ENCODE measurements at places on chromosomes 5 and 9.

DNA sequence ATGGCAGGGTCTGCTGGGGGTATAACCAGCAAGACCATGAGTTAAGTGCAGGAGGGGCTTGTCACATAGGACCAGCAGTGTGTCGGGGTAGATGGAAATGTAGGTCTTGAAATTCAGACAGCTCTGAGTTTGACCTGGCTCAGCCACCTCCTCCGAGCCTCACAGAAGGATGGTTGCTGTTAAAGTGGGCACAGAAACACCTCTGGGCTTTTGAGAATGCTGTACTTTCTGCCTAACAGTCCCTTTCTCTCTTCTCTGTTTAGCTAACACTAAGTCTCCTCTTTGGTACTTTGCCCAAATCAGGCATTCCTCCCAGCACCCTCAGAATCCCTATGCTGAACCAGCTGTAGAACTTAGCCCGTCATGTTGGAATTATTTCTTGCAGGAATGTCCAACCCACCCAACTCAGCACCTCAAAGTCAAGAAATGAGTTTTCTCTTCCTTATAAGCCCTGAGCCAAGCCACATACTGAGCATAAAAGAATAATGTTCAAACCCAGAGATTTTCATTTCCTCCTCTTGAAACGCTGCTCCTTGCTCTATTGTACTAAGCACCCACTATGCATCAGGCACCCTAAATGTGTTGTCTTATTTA lies 41.7 kb upstream of the MATR3 start:
- no peak for DNase-seq
- no peaks in the 10 kb centered on the region for H3K4me1 ChIP-seq
- no peak overlapping the region for H3K27ac ChIP-seq
- no peaks in the 10 kb centered on the region for H3K36me3 ChIP-seq
- no peaks in the 10 kb centered on the region for H3K27me3 ChIP-seq

- no peak overlapping the region for H3K27ac ChIP-seq
- H3K4me1 ChIP-seq, result peaks cover 24% of the 10 kb centered on the region
- no peaks in the 10 kb centered on the region for H3K27me3 ChIP-seq
- no peak for DNase-seq
- H3K36me3 ChIP-seq, result peaks cover 26% of the 10 kb centered on the region
These were observed 19.3 kb downstream of the NREP start for GRCh38 chr5:111737716-111738115.

- no peak overlapping the region for H3K27ac ChIP-seq
- no peaks in the 10 kb centered on the region for H3K36me3 ChIP-seq
- DNase-seq, result no peak
These were observed 54.8 kb upstream of the HMHB1 start for GRCh38 chr5:143757116-143757515.

DNA sequence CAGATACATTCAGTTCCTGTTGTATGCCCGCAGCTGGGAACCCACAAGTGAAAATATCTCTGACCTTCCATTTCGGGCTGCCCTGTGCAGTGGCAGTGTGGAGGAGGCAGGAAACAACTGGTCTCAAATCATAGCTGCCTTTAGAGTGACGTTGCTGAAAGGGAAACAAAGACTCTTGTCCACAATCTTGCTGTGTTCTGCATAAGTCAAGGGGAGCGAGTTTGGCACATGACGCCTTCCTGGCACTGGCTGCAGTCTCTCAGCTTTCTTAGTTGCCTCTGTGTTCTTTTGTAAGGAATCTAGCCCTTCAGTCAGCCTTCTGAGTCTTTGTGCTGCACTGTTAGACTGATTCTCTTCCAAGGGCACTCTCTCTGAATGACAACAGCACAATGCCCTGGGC lies 24.0 kb downstream of the ADAMTS16 start:
- H3K4me3 ChIP-seq, result no peak overlapping the region
- H3K4me1 ChIP-seq, result peaks cover 3% of the 10 kb centered on the region
- no peaks in the 10 kb centered on the region for H3K36me3 ChIP-seq
- DNase-seq, result no peak

- no peak for DNase-seq
- no peak overlapping the region for H3K27ac ChIP-seq
- H3K4me3 ChIP-seq, result no peak overlapping the region
- no peaks in the 10 kb centered on the region for H3K27me3 ChIP-seq
These were observed 84.5 kb upstream of the MOCS2 start for GRCh38 chr5:53194086-53194485.

DNA sequence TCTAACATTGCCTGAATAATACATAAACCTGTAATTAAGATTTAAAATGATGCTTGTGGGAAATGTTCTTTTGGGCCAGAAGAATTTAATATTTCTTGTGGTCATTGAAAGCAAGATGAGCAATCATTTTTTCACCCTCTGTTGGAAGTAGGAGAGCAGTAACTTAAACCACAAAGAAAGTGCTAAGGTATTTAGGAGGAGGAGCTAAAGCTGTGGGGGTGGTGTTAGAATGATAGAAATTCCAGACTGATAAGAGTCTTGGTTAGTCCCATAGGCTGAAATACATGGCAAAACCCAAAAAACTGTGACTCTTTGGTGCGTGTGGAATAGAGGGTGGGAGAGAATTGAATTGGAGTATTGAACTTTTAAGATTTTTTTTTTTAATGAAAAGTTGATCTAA lies 247.0 kb downstream of the YTHDC2 start:
- no peak overlapping the region for H3K27ac ChIP-seq
- no peaks in the 10 kb centered on the region for H3K27me3 ChIP-seq
- H3K4me3 ChIP-seq, result no peak overlapping the region
